ENCODE measurements at places on chromosomes 11 and 22. TPM values are rescaled to one million over a fixed set of nuclear protein-coding genes. Genes with fewer than 3 reads are reported as not detected.

- H3K36me3 ChIP-seq = no peaks in the 10 kb centered on the region
- H3K27ac ChIP-seq = peak overlapping the region; percentile 48
- no peak for DNase-seq
- no peaks in the 10 kb centered on the region for H3K27me3 ChIP-seq
Observed at GRCh38 chr11:12269104-12269441, 108.3 kb upstream of the PARVA start.

DNA sequence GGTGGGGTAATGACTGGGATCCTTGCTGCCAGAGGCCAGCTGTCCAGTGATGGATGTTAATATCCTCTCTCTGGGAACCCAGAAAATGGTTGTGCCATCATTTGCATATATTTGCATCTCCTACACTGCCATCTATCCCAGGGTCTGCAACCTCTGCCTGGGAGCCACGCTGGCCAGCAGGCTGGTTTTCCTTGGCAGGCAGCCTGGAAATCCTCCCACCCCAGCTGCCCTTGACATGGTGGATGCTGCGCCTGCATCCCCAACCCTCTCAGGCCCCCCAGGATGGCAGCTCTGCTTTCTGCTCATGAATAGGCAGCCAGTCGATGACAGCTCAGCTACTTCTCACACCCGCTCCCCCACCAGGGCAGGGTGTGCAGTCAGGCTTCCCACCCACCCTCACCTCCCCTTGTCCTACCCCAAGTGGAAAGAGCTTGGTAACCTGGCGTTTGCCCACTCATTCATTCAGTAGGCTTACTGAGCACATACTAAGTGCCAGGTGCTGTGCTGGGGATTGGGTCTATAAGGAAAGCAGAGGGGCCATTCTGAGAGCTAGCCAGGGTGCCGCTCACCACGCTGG lies 202.5 kb downstream of the TRIM29 start:
- no peak overlapping the region for H3K27ac ChIP-seq
- no peaks in the 10 kb centered on the region for H3K27me3 ChIP-seq
- no peak overlapping the region for H3K4me3 ChIP-seq
- H3K36me3 ChIP-seq = no peaks in the 10 kb centered on the region
- no peak for DNase-seq
- H3K4me1 ChIP-seq = no peaks in the 10 kb centered on the region

DNA sequence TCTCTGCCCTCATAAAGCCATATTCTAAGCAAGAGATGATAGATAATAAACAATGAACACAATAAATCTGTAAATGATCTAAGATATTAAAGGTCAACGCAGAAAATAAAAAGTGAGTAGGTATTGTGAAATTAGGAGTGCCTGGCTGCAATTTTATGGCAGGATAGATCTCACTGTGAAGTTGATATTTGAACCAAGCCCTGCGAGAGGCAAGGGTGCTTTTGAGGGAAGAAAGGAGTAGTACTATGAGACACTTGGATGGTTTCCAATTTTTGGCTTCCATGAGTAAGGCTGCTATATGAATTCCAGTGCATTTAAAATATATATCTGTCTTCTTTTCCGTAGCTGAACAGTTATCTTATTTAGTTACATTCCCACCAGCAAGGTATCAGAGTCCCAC lies 720.0 kb upstream of the CNTN5 start:
- DNase-seq = no peak
- no peak overlapping the region for H3K27ac ChIP-seq
- no peaks in the 10 kb centered on the region for H3K27me3 ChIP-seq
- no peak overlapping the region for H3K4me3 ChIP-seq

DNA sequence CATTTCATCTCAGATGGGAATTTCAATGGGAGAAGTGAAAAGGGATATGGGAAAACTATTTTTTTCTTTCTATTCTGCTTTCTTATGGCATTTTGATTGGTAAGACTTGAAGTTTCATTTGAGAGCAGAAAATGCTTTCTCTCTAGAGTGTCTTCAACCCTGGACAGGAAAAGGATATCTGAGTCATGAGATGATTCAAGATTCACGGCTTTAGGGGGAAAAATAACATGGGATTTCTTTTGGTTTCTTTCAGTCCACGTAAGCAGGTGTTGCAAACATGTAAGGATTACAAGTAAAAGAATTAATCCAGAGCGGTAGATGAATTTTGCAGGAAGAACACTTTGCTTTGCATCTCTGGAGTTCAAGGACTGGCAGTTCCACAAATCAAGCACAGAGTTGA lies 1001.0 kb upstream of the TENM4 start:
- DNase-seq = no peak
- no peaks in the 10 kb centered on the region for H3K36me3 ChIP-seq
- no peaks in the 10 kb centered on the region for H3K27me3 ChIP-seq

- no peaks in the 10 kb centered on the region for H3K27me3 ChIP-seq
- no peaks in the 10 kb centered on the region for H3K4me1 ChIP-seq
- no peak overlapping the region for H3K4me3 ChIP-seq
- no peaks in the 10 kb centered on the region for H3K36me3 ChIP-seq
Observed at GRCh38 chr22:37703906-37704305, 7.1 kb downstream of the TRIOBP start.

- no peak within 1 kb of the TSS for H3K4me3 ChIP-seq
- no peaks in the 10 kb centered on the region for H3K27me3 ChIP-seq
- H3K27ac ChIP-seq = no peak within 1 kb of the TSS
- no peaks in the 10 kb centered on the region for H3K4me1 ChIP-seq
- no peaks in the 10 kb centered on the region for H3K36me3 ChIP-seq
Observed at GRCh38 chr11:60455531-60456042, at the start of gene MS4A1. Gene MS4A1 (plus strand): TSS chr11:60455847. CDS start chr11:60462375, 6,528 bp downstream.

The DLG2 gene
- 6.9 TPM for total RNA-seq

The C22orf42 gene
- not detected for total RNA-seq

DNA sequence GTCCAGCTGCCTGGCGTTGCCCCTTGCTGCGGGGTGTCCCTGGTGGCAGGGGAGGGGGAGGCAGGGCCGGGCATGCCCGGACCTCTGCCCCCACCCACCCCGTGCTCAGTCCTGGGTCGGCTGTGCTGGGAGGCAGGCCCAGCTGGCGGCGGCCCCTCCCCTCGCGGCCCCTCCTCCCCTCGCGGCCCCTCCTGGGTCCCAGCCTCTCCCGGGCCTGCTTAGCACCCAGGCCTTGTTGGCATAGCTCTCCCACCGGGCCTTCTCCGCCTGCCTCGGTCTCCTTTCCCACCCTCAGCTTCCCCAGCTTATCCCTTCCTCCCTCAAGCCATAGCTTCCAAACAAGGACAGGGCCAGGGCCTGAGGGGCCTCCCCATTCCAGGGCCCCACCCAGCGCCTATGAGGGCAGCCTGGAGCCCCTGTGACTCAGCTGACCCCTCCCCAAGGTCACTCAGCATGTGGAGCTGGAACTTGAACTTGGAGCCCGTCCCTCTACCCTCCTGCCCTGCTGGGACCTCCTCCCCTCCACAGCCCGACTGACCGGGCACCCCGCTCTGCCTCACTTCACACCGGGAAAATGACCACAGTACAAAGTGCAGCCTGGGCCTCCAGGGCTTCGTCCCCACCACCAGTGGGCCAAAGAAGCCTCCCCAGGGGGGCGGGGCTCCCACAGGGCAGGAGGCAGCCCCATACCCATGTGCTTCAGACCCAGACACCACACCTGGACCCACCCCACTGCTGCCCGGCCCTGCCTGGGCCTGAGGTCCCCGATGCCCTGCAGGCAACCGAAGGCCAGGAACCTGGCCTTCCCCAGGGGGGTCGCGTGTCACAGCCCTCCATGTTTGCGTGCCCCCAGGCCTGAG lies 1.2 kb downstream of the EPS8L2 start:
- no peaks in the 10 kb centered on the region for H3K36me3 ChIP-seq
- DNase-seq = no peak
- H3K4me3 ChIP-seq = peak overlapping the region; percentile 72
- peak overlapping the region; percentile 96 for H3K27ac ChIP-seq
